Stimulated activated CD8-positive, alpha-beta memory T cell treated with anti-CD3 and anti-CD28 coated beads, Interleukin-4, amount 100 ng/mL, for 1 hour (primary cell): ENCODE measurements at places on chromosomes 4 and X.

DNA sequence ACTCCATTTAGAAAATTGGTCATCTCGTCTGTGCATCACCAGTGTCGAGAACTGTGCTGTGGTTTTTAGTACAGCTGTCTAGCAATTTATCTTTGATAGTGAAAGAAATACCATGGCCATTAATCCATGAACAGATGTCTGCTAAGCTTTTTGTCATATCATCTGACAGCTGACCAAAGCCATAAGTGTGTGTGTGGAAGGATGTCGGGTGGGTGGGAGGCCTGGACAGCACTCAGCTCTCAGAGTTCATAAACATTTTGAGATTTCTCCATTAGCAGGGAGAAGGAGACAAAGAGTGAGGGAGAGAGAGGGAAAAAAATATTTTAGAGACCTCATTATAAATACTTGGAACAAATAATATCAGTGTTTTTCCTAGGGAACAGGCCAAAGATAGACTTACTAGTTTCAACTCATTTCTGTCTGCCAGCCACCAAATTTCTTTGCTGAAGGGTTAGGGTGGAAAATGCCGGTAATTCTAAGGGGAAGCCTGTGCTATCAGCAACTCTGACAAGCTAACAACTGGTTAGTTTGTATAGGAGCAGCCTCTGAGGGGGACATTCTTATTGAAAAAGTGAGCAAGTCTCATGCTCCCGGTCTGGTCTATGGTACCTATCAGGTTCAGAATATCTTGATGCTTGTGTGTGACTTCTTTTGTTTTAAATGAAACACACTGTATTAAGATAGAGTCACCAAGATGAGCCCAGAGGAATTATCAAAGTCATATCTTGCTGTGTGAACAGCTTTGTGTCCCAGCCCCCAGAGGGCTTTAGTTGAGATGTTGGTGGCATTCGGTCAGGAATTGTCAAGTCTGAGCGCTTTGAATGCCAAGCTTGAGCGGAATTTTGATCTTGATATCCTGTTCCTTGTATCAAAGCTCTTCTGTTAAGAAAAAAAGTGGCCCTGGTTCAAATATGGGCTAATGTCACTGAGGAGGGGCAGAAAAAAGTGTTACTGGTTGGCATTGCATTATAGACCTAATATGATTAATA lies 41.9 kb upstream of the PDLIM3 start:
- DNase-seq, result no peak

- no peak for DNase-seq
Observed at GRCh38 chrX:77572322-77572721, 125.1 kb downstream of the FGF16 start.

DNA sequence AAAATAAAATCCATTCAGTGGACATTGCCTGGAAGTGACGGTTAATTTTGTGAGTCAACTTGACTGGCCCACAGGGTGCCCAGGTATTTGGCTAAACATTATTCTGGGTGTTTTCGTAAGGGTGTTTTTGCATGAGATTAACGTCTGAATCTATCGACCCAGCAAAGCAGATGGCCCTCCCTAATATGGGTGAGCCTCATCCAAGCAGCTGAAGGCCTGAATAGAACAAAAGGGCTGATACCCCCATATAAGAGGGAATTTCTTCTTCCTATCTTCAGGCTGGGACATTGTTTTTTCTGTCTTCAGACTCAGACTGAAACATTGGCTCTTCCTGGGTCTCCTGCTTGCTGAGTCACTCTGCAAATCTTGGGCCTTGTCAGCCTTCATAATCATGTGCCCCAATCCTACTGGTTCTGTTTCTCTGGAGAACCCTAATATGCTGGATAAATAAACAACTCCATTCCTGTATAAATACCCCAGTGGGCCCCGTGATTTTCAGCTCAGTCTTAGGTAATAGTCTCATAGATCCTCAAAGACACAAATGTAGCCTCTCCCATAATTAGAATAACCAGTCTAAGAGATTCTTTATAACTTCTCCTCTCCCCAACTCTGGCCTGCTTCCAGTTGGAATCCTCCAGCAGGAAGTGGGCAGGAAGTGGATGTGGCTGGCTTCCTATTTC lies 33.1 kb upstream of the DDX3X start:
- DNase-seq, result no peak

DNA sequence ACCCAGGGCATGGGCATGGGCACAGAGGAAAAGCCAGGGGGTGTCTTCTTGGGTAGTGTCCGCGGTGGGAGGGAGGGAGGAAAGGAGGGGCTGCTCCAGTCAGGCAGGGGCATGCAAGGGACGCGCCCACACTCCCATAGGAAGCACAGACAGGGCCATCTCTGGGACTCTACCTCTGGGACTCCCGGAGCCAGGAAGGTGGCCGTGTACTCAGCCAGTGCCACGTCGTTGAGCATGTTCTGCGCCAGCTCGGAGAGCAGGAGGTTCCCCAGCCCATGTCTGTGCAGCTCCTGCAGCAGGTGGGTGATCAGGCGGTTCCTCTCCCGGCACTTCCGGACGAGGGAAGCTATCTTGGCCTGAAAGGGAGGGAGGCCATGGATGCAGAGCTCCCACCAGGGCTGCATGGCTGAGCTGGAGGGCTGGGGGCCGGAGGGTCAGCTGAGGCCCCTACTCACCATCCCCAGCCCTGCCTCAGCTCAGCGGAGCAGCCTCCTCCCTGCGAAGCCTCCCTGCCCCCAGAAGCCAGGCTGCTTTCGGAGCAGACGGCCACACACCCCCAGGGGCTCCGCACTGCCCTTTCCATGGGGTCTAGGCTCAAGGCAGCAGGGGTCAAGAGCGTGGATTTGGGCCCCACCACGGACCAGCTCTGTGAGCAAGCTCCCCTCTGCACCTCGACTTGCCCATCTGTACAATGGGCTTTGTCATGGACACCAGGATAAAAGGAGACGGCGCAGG lies 44.6 kb downstream of the C4orf50 start:
- DNase-seq, result no peak

DNA sequence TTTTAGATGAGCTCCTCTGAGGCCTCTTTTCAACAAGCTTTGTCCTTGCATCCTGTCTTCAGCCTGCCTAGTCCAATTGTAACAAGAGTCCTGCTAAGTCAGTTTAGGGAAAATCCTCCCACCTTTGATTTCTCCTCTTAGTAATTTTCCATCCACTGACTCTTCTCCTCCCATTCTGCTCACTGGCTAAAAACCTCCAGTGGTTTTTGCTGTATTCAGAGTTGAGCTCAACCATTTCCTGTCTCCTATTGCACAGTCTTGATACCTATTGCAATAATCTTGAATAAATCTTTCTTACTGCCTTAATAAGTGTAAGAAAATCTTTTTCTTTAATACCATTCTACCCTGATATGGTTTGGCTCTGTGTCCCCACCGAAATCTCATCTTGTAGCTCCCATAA lies 117.8 kb upstream of the ENPP6 start:
- DNase-seq, result no peak

GRCh38 chrX:50469206-50469605 lies 1.4 kb downstream of the DGKK start:
- no peak for DNase-seq

DNA sequence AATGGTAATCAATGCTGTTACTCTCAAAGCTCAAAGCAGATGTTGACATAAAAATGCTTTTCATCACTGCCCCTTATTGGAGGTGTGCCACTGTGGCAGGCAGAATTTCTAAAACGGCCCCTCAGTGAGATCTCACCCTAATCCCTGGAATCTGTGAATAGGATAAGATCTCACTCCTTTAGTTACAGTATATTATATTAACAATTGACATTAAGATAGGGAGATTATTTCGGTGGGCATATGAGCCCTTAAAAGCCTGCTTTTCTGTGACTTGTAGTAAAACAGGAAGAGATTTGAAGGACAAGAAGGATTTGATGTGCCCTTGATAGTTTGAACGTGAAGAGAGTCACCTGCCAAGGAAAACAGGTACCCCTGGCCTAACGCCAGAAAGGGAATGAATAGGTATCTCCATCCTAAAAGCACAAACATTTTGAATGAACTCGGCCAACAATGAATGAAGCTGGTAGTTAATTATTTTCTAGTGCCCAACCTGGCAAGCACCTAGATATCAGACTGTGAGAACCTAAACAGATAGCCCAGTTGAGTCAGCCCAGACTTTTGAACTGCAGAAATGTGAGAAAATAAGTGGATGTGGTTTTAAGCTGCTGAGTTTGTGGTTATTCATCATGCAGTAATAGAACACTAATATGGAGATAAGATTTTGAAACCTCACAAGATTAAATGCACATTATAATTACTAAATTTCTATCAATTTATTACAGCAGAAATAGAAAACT lies 881.6 kb downstream of the PCDH18 start:
- no peak for DNase-seq

GRCh38 chrX:23312136-23312535 lies 22.5 kb upstream of the PTCHD1 start:
- no peak for DNase-seq

GRCh38 chrX:44974451-44974850 lies 101.5 kb downstream of the KDM6A start:
- no peak for DNase-seq

- DNase-seq, result no peak
Observed at GRCh38 chr4:24915121-24915922, 2.5 kb upstream of the CCDC149 start.

- no peak for DNase-seq
Observed at GRCh38 chr4:7366180-7366945, 68.4 kb downstream of the PSAPL1 start.

GRCh38 chr4:27678027-27678426 lies 817.4 kb downstream of the STIM2 start:
- no peak for DNase-seq

- no peak for DNase-seq
Observed at GRCh38 chr4:81891005-81891996, 419.6 kb upstream of the RASGEF1B start.

- no peak for DNase-seq
Observed at GRCh38 chr4:3308691-3309090, 15.9 kb downstream of the RGS12 start.

DNA sequence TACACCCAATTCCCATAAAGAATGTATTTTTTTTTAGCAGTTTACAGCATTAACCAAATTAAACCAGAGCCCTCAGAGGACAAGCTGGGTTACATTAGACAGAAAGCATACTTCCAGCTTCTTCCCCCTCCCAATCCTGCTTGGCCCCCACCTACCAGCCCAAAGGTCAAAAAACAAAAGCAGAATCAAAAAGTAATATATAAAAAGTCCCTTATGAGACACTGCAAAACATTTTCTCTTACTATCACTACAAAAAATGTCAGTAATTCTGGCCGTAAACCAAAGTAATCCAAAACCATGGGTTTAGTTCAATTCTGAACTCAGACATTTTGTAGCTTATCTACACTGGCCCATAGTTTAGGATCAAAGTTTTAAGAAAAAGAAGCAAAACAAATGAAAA lies 38.0 kb downstream of the APBB2 start:
- no peak for DNase-seq

GRCh38 chr4:82998898-82999297 lies 11.7 kb downstream of the LIN54 start:
- DNase-seq, result no peak

GRCh38 chrX:71198066-71198465 lies 25.0 kb upstream of the GJB1 start:
- no peak for DNase-seq

- DNase-seq, result no peak
Observed at GRCh38 chr4:59393780-59394179, 1806.3 kb upstream of the ADGRL3 start.

- no peak for DNase-seq
Observed at GRCh38 chrX:37796310-37796709, 16.5 kb downstream of the CYBB start.

DNA sequence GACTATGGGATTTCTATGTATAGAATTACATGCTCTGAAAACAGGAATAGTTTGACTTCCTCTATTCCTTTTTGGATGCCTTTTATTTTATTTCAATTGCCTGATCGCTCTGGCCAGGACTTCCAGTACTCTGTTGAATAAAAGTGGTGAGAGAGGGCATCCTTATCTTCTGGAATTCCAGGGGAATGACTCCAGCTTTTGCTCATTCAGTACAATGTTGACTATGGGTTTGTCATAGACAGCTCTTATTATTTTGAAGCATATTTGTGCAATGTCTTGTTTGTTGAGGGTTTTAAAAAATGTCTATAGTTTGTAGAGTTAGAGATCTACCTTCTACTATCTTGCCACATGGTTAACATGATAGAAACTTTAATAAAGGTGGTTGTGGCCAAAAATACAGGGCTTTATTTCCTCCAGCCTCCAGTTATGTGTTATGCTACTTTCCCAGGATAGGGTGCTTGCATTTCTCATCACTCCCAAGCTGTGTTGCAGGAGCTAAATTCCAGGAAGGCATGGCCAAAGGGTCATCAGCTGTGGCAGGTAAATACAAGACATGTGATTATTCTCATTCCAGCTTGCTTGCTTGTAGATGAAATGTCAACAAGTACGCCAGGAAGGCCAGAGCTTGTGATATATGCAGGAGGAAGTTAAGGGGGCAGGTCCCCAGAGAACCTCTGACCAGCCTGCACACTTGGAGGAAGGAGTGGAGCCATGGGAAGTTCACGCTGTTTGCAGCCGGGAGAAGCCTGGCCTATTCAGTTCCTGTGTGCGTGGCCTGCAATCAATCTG lies 142.4 kb upstream of the CPXCR1 start:
- no peak for DNase-seq

DNA sequence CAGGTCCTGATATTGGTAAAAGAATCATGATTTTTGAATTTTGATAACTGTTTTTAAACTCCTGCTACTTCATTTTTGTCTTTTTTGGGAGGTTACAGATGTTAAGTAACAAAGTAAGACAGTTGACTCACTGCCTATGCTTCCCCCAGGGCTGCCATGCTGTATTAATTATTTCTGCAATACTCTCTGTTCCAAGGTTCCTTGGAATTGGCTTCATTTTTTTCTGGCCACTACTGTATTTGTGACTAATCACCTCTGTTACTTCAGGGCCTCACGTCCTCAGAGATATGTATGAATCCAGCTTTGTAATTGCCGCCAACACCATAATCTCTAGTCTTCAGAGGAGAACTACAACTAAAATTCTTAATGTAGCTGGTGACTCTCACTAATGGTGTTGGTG lies 1729.3 kb downstream of the C4orf33 start:
- no peak for DNase-seq

- DNase-seq, result no peak
Observed at GRCh38 chr4:108113229-108113628, 55.5 kb downstream of the LEF1 start.

GRCh38 chrX:44447214-44447613 lies 95.4 kb downstream of the FUNDC1 start:
- DNase-seq, result no peak

- DNase-seq, result no peak
Observed at GRCh38 chr4:55925241-55925640, 23.5 kb upstream of the CEP135 start.
